D721Med (cell line): ENCODE measurements at places on chromosomes 7 and 10.

DNA sequence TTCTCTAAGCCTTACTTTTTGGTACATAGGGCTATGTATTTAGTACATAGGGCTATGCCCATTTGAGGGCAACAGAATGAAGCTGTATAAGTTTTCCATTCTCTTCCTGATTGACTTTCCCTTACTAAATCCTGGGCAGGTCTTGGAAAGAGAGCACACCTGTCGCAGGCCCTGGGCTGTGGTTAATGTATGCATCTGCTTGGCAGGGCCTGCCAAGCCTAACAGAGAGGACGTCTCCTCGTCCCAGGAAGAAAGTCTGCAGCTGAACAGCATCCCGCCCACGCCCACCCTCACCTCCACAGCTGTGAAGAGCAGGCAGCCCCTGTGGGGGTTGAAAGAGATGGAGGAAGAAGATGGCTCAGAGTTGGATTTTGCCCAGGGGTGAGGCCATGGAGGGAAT lies 8.9 kb upstream of the PVRIG start:
- DNase-seq, result no peak

DNA sequence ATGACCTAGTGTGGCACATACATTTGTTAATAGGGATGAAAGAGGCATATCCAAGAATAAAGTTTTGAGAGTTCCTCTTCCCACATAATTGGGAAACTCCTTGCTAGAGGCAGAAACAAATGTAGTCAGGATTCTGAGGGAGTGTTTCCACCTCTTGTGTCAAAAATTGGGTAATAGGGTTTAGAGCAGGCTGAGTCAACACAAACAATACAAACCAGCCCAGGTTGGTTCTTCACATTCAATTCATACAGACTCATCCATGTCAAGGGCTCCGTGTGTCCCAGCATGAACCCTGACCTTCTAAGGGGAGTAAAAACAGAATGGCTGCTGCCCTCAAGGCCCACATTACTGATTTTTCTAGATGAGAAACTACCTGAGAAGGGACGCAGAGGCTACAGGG lies 75.3 kb downstream of the GLI3 start:
- DNase-seq, result no peak

- no peak for DNase-seq
These were observed 98.9 kb downstream of the ARHGAP12 start for GRCh38 chr10:31829776-31830175.

GRCh38 chr10:71622154-71622526 lies 97.4 kb downstream of the C10orf105 start:
- no peak for DNase-seq

- DNase-seq, result no peak
These were observed 145.4 kb downstream of the LRRC4 start for GRCh38 chr7:127885843-127886242.

- no peak for DNase-seq
These were observed 232.6 kb downstream of the USP6NL start for GRCh38 chr10:11378835-11379234.
